ENCODE measurements at places on chromosomes 11 and 22.

GRCh38 chr11:111871693-111872161, 346 bp upstream of the ALG9 start:
- DNase-seq = no peak

- DNase-seq = no peak
Measured at GRCh38 chr11:59208956-59209355, 3.8 kb downstream of the MPEG1 start.

DNA sequence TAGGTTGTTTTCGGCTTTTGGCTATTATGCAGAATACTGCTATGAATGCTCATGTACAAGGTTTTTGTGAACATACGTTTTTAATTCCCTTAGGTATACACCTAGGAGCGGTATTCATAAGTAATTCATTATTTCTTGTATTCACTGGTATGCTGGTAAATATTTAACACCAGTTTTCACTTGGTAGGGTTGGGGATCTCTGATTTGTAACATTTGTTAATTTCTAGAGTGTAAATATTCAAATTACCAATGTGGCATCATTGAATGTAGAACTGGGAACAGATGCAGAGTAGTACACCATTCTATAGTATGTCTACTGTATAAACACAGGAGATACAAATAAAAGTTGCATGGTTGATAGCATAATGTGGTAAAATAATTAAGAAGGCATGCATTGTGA, 16.3 kb downstream of the GVQW3 start:
- no peak for DNase-seq

DNA sequence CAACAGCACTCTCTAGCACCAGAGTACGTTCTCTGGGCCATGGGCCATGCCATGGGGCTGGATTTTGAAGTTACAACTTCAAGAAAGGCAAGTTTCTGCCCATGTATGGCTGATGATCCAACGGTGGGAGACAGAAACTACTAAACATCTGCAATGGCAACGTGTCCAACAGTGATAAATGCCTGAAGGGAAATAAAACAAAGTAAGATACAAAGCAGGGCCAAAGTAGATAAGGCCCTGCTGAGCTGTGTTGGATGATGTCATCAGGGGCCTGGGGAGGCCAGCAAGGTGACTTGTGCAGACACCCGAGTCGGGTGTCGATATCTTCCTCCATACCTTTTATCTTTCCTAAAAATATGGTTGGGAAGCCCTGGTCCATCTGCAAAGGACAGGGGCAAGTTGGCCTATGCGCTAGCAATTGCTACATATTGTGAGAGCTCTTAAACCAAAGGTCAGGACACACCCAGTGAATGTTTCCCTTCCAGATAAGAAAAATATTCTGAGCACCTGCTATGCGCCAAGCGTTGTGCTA, 487.2 kb downstream of the MN1 start:
- DNase-seq = no peak

DNA sequence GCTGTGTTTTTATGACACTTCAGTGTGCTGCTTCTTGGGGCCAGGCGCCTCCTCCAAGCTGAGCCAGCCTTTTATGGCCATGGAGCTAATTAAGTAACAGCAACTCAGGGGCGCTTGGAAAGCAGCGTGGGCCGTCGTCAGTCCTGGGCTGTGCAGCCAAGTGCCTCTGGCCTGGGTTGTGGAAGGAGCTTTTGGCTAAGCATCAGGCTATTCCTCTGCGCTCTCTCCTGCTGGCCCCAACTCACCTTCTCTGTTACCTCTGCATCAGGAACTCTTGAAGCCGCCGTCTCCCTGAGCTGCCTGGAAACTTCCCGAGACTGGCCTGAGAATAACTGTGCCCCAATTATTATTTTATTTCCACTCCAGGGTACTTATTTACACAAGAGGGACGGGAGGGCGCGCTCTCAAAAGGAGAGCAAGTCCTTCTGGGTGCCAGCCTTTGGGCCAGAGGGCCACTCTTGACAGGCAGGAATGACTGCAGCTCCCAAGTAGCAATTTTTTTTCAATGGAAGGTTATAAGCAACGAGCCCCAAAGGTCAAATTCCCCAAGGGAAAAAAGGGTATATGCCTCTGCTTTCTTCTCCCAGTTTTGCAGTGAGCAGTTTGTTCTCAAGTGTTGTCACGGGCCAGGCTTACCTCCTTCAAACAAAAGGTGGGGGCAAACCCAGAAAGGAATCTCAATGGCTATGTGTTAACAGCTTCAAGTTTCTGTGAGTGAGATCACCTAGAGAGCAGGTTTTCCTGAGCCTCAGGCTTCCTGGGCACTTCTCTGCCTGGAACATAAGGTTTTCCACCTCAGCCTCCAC, 38.5 kb upstream of the NAV2 start:
- no peak for DNase-seq

DNA sequence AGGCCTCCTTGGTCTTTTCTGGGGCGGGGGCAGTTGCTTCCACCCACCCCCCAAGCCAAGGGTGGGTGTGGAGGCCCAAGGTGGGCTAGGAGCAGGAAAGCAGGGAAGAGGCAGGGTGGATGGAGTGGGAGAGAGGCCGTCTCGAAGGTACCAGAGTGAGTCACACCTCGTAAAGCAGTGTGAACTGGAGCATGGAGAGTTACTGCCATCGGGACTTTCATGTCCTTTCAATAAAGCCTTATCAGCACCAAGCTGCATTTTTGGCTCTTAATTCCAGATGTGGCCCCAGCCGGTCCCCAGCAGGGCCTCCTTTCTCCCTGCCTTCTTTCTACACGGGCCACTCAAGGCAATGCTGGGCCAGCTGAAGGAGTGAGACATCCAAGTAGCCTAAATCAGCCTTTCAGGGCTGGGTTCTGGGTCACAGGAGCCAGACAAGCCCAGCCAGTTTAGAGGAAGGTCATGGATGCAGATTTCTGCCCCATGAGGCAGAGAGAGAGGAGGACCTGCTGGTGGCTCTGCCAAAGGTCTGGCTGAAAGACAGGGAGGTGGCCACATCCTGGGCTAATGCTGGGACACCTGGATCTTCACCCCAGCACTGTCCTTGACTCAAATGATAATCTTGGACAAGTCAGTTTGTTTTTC, 59.0 kb upstream of the CD82 start:
- DNase-seq = no peak

GRCh38 chr22:36937319-36938027, 24.0 kb downstream of the CSF2RB start:
- no peak for DNase-seq

GRCh38 chr11:59479906-59480305, 6.8 kb downstream of the OR4D10 start:
- no peak for DNase-seq

DNA sequence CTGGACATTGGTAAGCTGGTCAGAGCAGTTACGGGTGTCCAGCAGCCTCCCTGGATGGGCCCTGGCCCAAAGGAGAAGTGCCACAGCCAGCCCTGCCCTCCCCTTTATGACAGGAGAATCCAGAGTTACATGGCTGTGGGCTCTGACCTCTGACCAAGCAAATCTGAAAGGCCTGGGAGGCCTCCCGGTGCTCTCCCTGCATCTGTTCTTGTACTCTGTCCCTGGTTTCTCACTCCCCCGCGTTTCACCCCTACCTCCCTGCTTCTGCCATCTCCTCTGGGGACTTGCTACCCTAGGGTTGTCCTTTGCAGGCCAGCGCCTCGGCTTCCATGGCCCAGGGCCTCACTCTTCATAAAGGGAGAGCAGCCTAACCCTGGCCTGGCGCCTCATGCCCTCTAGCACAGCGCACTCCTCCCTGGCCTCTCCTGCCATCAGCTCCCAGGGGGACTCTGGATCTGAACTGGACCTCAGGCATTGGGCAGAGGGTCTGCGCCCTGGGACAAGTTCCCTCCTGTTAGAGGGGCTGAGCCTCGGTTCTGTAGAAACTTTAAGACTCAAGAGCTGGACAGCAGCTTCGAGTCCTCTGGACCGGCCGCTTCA, 10.7 kb downstream of the PICK1 start:
- no peak for DNase-seq

DNA sequence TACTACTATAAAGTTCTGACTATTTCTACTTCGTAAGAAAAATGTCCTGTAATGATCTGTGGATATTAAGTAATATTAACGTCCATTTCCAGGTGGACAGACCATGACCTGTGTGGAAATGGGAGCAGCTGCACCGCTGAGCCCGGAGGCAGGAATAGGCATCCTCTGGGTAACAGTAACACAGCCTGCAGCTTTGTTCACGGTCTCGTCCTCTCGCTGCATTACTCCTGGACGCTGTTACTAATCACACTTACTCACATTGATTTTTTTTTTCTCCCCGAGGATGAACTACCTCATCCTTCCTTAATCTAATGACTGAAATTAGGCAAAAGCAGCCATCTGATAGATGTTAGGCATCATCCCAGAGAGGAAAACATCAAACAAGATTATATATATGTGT, 345.7 kb upstream of the NARS2 start:
- DNase-seq = no peak
